Heart left ventricle (tissue), 16 donors: ENCODE measurements at places on chromosomes 13 and 19. TPM values are rescaled to one million over a fixed set of nuclear protein-coding genes. Genes with fewer than 3 reads are reported as not detected.
A peak's percentile ranks its signal among the peaks of the same experiment; 100 is the strongest.

GPR4 gene
- 5.1 TPM for polyA plus RNA-seq

FCER2 gene
- 0.15 TPM for polyA plus RNA-seq

RNF17 gene
- polyA plus RNA-seq = not detected

ALOX5AP gene
- 15.1 TPM for polyA plus RNA-seq

ZNF729 gene
- not detected for polyA plus RNA-seq

CCDC122 gene
- 1.4 TPM for polyA plus RNA-seq

DNA sequence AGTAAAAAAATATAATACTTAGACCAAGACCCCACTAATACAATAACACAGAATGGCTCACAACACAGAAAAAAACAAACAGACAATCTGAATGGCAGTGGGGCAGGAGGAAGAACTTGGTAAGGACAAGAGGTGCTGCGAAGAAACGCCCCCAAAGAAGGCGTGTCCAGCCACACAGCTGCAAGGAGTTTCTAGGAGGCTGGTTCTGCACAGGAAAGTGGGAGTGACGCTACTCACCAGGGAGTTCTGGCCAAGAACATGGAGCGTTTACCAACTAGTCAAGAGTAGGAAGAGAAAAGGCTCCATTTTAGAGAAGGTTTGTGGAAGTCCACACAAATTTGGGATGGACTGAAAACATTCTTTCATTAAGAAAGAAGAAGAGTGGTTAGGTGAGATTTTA, 95.3 kb upstream of the SLC15A1 start:
- DNase-seq = no peak
- H3K36me3 ChIP-seq = no peaks in the 10 kb centered on the region
- no peak overlapping the region for H3K4me3 ChIP-seq
- H3K27ac ChIP-seq = no peak overlapping the region
- H3K4me1 ChIP-seq = peaks cover 9% of the 10 kb centered on the region

- no peak overlapping the region for H3K4me3 ChIP-seq
- H3K27ac ChIP-seq = no peak overlapping the region
- no peaks in the 10 kb centered on the region for H3K4me1 ChIP-seq
- no peak for DNase-seq
Measured at GRCh38 chr13:103556681-103557080, 490.5 kb upstream of the SLC10A2 start.

DNA sequence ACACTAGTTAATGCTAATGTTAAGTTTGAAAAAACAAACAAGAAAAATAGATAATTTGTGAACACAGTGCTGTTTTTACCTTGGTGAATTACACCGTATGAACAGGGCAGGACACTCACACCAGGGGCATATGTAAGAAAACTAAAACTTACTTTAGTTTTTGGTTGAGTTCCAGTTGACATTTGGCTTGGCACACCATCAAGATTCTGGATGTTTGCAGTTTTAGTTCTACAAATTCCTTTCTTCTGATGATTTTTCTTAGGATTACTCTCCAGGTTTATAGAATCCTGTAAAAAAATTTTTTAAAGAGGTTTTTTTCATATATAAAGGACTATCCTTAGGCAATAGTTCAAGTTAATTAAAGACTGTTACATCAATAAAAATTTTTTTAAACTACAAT, 238.5 kb upstream of the STARD13 start:
- peaks cover 14% of the 10 kb centered on the region for H3K4me1 ChIP-seq
- no peaks in the 10 kb centered on the region for H3K27me3 ChIP-seq
- DNase-seq = no peak
- H3K36me3 ChIP-seq = no peaks in the 10 kb centered on the region
- H3K4me3 ChIP-seq = no peak overlapping the region

- DNase-seq = no peak
- H3K27ac ChIP-seq = no peak overlapping the region
- H3K36me3 ChIP-seq = no peaks in the 10 kb centered on the region
- no peak overlapping the region for H3K4me3 ChIP-seq
Measured at GRCh38 chr19:56245121-56245740, 27.3 kb upstream of the EDDM13 start.

DNA sequence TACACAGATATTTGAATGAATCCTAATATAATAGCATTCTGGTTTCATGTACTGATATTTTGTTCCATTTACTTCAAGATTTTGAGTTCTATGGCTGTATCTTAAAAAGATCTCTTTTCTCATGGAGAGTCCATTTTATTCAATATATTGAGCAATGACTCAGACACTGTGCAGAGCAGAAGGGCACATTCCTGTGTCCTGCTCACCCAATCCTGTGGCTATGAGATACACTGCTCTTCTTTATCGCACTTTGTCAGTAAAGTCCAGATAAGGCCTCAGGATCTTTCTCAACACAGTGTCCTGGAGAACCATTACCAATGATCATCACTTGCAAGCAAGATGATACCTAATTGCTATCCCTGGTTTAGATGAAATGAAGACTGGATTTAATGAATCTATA, 155.0 kb downstream of the CYSLTR2 start:
- no peak overlapping the region for H3K4me3 ChIP-seq
- DNase-seq = no peak
- no peaks in the 10 kb centered on the region for H3K27me3 ChIP-seq
- no peaks in the 10 kb centered on the region for H3K36me3 ChIP-seq

DNA sequence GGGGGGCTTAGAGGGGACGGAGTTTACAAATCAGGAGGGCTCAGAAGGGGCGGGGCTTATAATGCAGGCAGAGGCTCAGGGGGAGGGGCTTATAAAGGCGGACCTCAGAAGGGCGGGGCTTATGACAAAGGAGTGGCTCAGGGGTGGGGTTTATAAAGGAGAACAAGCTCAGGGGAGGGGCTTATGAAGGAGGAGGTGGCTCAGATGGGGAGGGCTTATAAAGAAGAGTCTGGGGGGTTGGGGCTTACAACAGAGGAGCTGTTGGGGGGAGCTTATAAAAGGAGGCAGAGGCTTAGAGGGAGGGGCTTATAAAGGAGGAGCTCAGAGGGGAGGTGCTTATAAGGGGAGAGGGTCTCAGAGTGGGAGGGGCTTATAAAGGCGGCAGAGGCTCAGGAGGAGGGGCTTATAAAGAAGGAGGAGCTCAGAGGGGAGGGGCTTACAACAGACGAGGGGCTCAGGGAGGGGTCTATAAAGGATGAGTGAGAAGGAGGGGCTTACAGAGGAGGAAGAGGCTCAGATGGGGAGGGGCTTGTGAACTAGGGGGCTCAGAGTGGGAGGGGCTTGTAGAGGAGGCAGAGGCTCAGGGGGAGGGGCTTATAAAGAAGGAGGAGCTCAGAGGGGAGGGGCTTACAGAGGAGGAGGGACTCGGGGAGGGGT, 1.0 kb downstream of the SMIM24 start:
- no peak for DNase-seq
- H3K27me3 ChIP-seq = peaks cover 14% of the 10 kb centered on the region
- no peak overlapping the region for H3K4me3 ChIP-seq
- H3K27ac ChIP-seq = no peak overlapping the region

DNA sequence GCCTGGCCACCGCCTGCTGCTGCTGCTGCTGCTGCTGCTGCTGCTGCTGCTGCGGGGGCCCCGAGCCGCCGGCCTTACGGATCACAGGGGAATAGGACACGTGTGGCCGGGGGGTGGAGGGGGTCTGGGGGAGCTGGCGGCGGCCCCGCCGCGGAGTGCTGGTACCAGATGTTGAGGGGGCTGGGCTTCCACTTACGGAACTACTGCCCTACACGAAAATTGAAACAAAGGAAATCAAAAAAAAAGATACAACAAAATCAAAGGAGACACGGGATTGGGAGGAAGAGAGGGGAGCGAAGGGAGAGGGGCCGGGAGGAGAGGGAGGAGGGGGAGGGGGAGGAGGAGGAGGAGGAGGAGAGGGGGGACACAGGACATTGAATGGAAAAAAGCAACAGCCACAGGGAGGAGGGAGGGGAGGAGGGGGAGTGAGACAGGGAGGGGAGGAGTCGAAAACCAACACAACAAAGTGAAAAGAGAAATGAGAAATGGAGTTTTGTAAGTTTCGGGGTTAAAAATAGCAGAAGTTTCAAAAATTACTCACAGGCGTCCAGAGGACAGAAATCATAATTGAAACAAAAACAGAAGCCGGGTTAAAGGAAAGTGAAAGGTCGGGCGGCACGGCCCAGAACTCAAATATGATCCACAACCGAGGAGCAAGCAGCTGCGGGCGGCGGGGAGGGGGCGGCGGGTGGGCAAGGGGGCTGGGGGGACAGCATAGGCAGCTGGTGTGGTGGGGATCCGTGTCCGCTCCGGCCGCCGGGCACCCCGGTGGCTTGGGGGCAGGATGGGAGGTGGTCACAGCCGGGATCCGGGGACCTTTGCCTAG, 57.8 kb downstream of the IER2 start:
- no peaks in the 10 kb centered on the region for H3K36me3 ChIP-seq
- H3K27ac ChIP-seq = peak overlapping the region; percentile 90
- peak overlapping the region; percentile 65 for H3K4me3 ChIP-seq
- peaks cover 2% of the 10 kb centered on the region for H3K4me1 ChIP-seq
- DNase-seq = peak; percentile 47

DNA sequence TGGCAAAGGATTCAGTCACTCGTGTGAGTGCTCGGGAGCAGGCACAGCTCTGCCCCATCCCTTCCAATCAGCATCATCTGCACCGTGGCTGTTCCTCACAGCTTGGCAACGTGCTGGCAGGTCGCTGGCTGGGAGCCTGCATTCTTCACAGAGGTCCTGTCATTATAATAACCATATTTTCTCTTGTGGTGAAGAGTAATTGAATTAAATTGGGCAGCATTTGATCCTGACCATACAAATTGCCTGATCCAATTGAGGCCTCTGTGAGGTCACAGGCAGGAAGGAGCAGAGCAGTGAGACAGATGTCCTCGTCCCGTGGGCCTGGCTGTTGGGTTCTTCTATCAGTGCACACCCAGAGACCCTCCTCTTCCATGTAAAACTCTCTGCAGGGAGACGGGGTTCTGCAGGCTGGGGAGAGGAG, 407.8 kb downstream of the COG6 start:
- no peaks in the 10 kb centered on the region for H3K36me3 ChIP-seq
- H3K27me3 ChIP-seq = no peaks in the 10 kb centered on the region
- H3K27ac ChIP-seq = no peak overlapping the region

DNA sequence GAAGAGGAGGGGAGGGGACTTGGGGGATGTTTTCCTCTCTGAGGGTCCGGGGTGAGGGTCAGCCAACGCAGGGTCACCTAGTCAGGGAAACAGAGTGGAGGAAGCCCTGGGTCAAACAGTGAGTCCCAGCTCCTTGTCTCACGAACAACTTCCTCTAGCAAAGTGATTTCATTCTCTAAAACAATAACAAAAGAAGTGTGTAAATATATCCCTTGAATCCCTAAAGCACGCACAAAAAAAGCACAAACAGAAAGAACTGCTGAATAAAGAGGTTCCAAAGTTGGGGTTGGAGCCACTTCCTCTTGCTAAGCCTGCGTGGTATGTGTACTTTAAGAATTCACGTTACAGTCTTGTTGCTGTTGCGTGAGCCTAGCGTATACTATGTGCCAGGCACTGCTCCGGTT, 1.5 kb upstream of the C5AR2 start:
- DNase-seq = no peak
- H3K27ac ChIP-seq = peak overlapping the region; percentile 72
- no peaks in the 10 kb centered on the region for H3K36me3 ChIP-seq

DNA sequence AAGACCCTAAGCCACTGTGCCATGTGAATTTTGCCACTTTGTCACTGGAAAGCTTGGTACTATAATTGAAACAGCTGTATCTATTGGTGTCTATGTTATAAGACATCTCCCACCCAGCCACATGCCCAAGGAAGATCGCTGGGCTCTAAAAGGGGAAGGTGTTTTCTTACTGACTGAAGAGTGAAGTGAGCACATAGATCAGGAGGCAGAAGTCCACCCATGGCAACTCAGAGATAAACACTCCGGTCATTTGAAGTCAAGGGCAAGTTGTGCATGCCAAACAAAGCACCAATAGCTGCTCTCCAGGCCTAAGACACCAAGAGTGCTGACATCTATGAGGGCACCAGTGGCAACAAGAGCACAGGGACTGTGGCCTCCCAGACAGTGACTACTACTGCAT, 153.8 kb downstream of the KCTD12 start:
- H3K4me1 ChIP-seq = no peaks in the 10 kb centered on the region
- H3K4me3 ChIP-seq = no peak overlapping the region
- H3K27me3 ChIP-seq = no peaks in the 10 kb centered on the region
- no peak overlapping the region for H3K27ac ChIP-seq

- H3K27ac ChIP-seq = no peak overlapping the region
- no peaks in the 10 kb centered on the region for H3K36me3 ChIP-seq
- no peaks in the 10 kb centered on the region for H3K27me3 ChIP-seq
- no peak overlapping the region for H3K4me3 ChIP-seq
- peak; percentile 61 for DNase-seq
Measured at GRCh38 chr19:1402411-1403070, 1.2 kb upstream of the GAMT start.

- no peak overlapping the region for H3K27ac ChIP-seq
- no peak for DNase-seq
- H3K4me1 ChIP-seq = no peaks in the 10 kb centered on the region
- H3K4me3 ChIP-seq = no peak overlapping the region
- H3K36me3 ChIP-seq = peaks cover 3% of the 10 kb centered on the region
- no peaks in the 10 kb centered on the region for H3K27me3 ChIP-seq
Measured at GRCh38 chr13:100306434-100306999, 217.6 kb downstream of the PCCA start.

- no peak overlapping the region for H3K27ac ChIP-seq
- H3K36me3 ChIP-seq = no peaks in the 10 kb centered on the region
- no peak for DNase-seq
- no peak overlapping the region for H3K4me3 ChIP-seq
- H3K4me1 ChIP-seq = no peaks in the 10 kb centered on the region
- peaks cover 3% of the 10 kb centered on the region for H3K27me3 ChIP-seq
Measured at GRCh38 chr13:78198821-78199220, 280.2 kb upstream of the EDNRB start.

GRCh38 chr13:25977216-25977615, 74.6 kb downstream of the SHISA2 start:
- no peaks in the 10 kb centered on the region for H3K36me3 ChIP-seq
- H3K27me3 ChIP-seq = no peaks in the 10 kb centered on the region
- H3K27ac ChIP-seq = no peak overlapping the region
- H3K4me3 ChIP-seq = no peak overlapping the region

DNA sequence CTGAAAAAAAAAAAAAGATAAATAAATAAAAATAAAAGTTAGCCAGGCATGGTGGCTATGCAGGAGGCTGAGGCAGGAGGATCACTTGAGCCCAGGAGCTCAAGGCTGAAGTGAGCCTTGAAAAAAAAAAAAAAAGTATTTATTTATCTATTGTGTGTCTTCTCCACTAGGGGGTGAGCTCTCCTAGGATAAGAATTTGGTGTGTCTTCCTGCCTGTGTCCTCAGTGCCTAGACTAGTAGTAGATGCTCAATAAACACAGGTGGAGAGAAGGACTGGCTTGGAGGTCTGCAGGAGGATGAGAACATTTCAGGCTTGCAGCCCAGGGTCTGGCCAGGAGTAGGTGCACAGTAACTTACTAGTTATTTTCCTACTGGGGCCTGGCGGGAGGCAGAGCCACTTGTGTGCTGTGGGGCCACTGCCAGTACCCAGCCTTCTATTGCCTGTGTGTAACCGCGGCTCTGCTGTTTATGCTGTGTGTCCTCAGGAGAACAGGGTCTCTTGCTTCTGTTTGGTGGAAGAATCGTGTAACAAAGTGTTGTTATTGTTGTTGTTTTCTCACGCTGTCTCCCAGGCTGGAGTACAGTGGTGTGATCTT, 5.4 kb downstream of the LMTK3 start:
- peaks cover 6% of the 10 kb centered on the region for H3K27me3 ChIP-seq
- H3K27ac ChIP-seq = no peak overlapping the region
- no peak overlapping the region for H3K4me3 ChIP-seq
- no peak for DNase-seq
- peaks cover 6% of the 10 kb centered on the region for H3K4me1 ChIP-seq
